ENCODE measurements at places on chromosomes 5 and 9.

DNA sequence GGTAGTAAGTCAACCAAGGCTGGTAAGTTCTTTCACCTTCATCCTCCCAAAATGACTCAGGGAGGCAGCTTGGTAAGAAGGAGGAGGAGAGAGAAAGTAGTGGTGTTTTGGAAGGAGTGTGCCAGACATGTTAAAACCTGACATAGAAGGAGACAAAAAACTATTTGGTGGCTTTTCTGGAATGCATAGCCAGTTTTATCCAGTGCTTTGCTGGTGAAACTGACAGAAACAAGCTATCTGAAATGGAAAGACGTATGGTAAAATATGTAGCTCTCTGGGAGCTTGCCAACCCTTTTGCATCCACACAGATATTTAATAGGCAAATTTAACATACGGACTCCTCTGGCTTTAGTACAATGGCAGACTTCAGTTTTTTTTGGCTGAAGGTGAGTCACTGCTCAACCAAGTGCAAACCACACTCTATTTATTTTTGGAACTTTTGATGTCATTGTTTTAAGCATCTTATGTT, 45.4 kb downstream of the RAB14 start:
- no peak for DNase-seq

GRCh38 chr9:135301271-135302263, 178.0 kb upstream of the PPP1R26 start:
- DNase-seq = no peak

GRCh38 chr9:137150617-137151457, 11.9 kb downstream of the GRIN1 start:
- no peak for DNase-seq

DNA sequence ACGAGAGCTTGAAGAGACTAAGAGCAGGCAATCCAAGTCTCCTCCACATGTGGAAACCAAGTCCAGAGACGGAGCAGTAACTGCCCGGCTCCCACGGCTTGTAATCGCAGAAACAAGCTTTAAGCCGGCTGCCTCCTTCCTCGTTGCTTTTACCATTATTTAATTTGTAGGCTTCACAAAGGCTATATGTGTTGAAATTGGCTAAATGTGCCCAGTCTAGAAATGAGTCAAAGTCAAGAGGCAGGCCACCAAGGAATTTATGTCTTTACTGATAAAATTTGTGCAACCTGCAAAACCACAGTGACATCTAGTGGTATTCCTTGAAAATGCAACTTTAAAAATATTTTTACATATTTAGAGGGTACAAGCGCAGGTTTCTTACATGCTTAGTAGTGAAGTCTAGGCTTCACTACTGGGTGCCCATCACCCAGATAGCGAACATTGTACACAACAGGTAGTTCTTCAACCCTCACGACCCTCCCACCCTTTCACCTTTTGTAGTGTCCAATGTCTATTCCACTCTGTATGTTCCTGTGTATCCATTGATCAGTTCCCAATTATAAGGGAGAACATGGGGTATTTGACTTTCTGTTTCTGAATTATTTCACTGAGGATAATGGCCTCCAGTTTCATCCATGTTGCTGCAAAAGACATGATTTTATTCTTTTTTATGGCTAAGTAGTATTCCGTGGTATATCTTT, 33.5 kb upstream of the EBF1 start:
- DNase-seq = peak; percentile 3

- no peak for DNase-seq
Measured at GRCh38 chr9:104118916-104119315, 24.8 kb downstream of the SMC2 start.

DNA sequence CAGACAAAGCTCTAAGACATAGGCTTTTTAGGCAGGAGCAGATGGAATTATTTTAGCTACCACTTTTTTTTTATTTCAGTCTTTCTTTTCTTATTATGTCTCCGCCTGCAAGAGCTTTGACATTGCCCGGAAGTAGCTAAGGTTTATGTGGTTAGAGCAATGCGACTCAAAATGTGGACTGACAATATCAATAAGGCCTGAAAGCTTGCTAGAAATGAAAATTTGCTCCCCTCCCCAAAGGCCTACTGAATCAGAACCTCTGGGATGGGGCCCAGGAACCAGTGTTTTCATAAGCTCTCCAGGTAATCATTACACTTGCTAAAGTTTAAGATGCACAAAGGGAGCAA, 81.3 kb downstream of the SUSD1 start:
- no peak for DNase-seq
